ENCODE measurements at places on chromosomes 2 and 18. TPM values are rescaled to one million over a fixed set of nuclear protein-coding genes. Genes with fewer than 3 reads are reported as not detected.

DNA sequence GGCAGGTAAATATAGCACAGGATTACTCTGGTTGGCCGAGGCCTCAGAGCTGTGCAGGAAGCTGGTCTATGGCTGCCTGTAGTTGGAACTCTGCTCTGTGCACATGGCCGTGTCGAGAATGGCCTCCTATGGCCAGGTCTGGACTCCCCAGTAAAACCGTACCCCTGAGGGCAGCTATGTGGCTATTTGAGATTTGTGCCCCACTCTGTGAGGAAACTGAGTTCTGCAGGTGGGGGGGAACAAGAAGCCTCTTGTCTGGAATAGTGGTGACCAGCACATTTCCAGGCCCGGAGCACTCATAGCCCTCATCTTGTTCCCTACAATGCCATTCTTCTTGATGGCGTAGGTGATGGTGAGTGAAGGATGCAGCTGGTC lies 15.0 kb upstream of the TEX51 start:
- no peak for DNase-seq

GRCh38 chr2:46160326-46160725 lies 136.9 kb upstream of the EPAS1 start:
- no peak for DNase-seq

GRCh38 chr2:170554278-170554955 lies 160.7 kb upstream of the SP5 start:
- peak; percentile 93 for DNase-seq

Gene SKOR2
- total RNA-seq = not detected

GRCh38 chr18:45734505-45734904 lies 10.5 kb downstream of the SLC14A1 start:
- DNase-seq = no peak

DNA sequence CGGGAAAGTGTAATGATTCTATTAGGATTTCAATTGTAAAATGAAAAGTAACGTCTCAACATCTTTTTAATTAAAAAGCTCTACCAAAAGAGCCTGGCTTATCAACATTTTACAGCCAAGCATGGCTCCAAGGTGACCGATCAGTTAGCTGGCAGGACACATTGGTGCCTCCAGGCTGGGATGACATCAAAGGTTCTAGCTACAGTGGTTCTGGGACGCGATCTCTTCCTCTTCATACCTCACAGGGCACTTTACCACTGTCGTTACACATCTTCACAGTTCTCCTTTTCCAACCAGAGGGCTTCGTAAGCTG lies 693 bp downstream of the ORC2 start:
- no peak for DNase-seq

Gene PJVK
- total RNA-seq = 3.3 TPM

DNA sequence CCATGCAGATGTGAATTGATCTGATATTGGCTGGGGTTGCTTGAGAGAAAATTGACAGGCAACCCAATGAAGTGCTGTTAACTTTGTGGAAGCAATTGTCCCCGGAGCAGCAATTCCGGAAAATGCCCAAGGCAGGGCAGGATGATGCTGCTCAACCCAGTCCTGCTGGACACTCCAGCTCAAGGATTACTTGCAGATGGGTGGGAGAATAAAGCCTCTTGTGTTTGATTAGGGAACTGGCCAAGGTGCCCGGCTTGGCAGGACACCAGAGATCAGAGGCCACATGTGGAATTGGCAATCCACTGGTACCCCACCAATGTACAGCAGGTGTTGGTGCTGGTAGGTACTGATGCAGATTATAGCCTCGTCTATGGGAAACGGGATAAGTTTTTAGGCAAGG lies 12.3 kb upstream of the C2orf42 start:
- DNase-seq = no peak

Gene VWA3B
- not detected for total RNA-seq

Gene CAPN14
- 0.20 TPM for total RNA-seq

- DNase-seq = no peak
Observed at GRCh38 chr2:48755473-48755872, at the start of gene LHCGR. Gene LHCGR (minus strand): TSS chr2:48755724. CDS start chr2:48755671, 53 bp downstream.

DNA sequence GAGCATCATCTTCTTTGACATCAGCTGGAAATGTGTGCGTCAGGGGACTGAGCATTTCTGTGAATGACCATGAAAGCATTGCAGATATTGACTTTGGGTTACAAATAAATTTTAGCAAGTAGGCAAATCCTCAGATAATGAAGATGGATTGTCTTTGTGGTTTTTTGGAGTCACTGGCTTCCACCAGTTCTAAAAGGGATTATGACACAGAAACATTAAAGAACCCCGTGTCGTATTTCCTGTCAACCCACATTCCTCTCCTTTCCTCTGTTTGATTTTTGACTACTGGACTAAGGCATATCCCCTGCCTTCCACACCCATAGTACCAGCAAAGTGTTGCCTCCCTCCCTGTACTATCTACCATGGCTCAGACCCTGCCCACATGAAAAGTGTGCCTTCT lies 268.1 kb downstream of the MYO3B start:
- DNase-seq = no peak

Gene CREG2
- 0.70 TPM for total RNA-seq

DNA sequence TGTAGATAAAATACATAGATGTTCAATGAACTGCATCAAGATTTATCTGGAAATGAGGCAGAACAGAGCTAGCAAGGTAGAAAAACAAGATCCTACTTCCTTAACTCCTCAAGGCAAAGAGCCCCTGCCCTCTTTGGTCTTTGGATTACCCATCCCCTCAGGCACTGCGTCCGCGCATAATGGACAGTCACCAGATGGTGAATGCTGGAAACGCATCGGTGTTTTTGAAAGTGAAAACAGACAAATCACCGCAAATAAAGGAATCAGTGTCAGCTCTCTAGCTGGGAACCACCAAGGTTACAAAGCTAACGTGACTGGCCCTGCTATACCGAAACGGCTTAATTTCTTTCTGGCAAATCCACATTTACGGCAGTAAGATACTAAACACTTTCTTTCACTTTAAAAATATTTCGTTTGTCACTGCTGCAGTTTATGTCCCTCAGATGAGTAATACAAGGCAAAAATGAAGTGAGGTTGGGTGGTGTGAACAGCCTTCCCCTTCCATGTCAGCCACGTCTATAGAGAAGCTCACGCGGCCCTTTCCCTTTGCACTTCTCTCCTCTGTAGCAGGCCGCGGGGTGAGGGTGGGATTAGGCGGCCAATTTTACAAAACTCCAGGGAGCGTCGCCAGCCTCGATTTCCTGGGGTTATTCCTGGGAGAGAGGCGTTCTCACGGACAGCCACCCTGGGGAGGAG lies 627 bp upstream of the GALR1 start:
- DNase-seq = no peak

Gene RPE
- total RNA-seq = 120 TPM

DNA sequence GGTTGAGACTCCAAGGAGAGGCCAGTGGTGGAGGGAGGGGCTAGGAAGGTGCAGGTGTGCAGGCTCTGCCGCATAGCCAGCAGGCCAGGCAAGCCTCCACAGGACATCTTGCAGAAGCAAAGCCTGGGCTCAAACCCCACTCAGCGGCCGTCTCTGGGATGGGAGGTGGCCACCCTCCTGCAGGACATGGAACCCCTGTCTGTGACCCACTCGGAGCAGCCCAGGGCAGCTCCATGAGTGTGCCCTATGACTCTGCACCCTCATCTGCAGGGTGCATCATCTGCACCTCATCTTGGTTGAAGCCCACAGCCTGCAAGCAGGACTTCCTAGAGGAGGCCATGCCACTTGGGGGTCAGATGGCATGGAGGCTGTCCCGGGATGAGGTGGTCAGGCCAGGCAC lies 46.3 kb downstream of the GPC1 start:
- no peak for DNase-seq

Gene SATB2
- total RNA-seq = 2.3 TPM

Gene GRB14
- 22.1 TPM for total RNA-seq

DNA sequence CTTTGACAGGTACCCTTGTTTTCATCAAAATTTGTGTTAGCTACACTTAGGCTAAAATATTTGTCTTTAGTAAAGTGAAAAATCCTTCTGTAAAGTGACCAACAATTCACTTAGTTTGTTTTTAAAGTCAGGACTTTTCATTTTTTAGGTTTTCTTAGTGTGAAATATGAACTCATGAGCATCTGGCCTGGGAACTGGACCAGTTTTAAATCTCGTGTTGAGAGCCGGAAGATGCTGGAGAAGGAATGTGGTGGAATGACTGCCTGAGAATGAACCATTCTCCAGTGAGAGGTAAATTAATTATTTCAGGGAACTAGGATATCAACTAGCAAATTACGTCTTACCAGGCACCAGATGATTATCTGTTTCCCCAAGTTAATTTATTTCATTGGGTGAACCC lies 305.7 kb downstream of the AGPS start:
- no peak for DNase-seq

Gene UGT1A8
- 0.35 TPM for total RNA-seq

DNA sequence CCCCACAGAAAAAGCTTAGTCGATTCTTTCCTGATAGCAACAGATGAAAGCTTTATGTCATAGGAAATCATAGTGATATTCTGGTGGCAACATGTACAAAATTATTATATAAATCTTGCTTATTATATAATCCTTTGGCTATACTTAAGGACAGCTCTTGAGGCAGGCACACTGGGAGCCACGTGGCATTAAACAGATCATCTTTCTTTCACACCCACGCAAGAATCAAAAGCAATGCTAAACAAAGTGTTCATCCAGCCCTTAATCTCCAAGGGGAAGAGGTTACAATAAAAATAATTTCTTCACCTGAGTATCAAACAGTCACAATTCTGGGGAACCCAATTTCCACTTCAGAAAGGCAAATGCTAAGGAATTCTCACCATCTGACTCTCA lies 57.8 kb downstream of the CYB5A start:
- DNase-seq = no peak

Gene GLB1L
- 12.9 TPM for total RNA-seq

- DNase-seq = no peak
Observed at GRCh38 chr2:5913711-5914395, 221.7 kb downstream of the SOX11 start.

DNA sequence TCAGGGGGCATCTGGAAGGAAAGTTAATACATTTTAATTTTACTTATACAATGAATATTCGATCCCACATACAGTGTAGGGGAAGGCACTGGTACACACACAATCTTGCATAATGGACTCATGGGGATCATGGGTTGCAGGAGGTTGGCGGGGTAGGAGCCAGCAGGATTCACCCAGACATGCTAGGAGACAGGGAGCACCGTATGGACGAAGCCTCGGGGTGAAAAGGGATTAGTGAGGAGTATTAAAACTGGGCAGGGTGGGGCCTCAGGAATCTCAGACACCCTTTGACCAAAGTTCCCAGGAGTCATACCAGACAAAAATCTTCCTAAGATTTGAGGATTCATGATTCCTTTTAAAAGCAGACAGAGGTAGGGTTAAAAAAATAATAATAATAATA lies 140.8 kb downstream of the BCL11A start:
- DNase-seq = no peak

- DNase-seq = no peak
Observed at GRCh38 chr2:23390152-23390551, 5.2 kb downstream of the KLHL29 start.

- DNase-seq = no peak
Observed at GRCh38 chr18:13241893-13242175, 23.3 kb downstream of the LDLRAD4 start.

DNA sequence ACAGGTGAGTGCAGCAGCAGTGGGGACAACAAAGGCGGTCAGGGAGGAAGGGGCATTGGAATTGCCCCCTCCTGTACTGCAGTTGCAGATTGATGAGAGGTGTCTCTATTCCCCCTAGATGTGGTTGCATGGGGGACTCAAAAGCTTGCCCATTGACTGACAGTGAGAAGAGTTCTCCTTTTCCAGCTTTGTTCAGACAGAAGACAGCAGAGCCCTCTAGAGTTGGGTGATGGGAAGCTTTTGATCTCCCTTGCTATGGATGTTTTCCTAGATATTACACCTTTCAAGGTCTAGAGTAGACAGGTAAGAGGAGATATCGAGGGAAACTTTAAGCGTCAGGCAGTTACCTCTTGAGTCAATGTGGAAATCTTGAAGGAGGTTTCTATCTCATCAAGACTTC lies 2.9 kb downstream of the PROKR1 start:
- peak; percentile 2 for DNase-seq

Gene KIAA2012
- not detected for total RNA-seq

Gene IMP4
- 102 TPM for total RNA-seq

DNA sequence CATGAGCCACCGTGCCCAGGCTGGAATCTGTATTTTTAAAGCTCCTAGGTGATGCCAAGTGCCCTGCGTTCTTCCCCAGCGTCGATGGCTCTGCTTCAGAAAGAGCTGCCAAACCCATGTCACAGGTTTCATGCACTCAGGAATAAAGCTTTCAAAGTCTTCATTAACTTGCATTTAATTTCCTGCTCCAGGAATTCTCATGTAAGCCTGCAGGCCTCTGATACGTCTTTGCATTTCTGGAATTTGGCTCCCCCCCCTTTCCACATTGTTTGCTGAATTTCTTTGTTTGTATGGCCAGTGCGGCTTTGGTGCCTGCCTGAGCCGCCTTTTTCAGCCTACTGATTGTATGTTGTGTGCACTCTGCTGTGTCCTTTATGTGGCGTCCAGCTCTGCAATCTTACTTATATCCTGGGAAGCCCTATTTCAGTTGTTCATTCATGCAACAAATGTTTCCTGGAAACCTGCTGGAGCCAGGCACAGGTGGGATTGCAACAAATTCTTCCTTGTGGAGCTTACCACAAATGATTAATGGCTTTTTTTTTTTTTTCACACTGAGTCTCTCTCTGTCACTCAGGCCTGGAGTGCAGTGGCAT lies 17.9 kb upstream of the OTOF start:
- peak; percentile 97 for DNase-seq

DNA sequence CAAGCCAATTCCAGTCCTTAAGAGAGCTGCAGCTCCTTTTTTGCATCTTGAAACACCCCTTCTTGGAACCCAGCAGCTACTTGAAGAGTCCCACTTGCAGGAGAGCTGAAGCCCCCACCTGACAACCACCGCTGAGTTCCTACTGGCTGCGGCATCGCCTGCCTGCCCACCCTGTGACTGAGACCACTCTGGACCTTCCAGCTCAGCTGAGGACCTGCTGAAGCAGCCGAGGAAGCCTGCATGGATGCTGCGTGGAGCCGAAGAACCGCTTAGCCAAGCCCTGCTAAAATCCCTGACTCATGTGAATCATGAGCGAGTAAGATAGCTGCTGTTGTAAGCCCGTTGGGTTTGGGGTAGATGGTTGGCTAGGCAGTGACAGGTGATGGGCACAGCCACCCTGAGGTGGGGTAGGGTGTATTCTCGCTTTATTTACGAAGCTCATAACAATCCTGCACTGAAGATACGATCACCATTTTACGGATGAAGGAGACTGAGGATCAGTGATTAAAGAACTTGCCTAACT lies 78.4 kb downstream of the INHBB start:
- DNase-seq = no peak

DNA sequence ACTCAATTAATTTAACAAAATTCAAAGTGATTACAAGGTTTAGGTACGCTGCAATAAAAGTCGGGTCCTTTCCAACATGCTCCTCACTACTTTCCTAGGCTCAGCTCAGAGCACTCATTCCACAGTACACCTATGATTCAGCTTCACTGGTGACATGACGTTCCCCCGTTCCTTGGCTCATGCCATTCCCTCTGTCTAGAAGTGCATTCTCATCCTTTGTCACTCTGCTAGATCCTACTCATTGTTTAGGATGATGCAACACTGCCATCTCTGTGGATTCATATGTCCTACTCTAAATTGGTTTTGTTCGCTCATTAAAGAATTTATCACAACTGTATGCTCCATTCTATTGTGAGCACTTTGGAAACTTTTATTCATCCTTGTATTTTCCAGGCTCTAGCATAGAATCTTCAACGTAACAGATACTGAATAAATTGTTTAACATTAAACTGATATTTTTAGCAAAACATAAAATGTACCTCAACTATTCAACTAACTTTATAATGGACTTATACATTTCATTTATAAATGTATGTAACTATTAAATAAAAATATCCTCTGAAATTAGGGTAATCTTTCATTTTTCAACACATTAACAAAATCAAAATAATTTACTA lies 78.6 kb downstream of the FAM228A start:
- DNase-seq = no peak
